MV-4-11 (cell line): ENCODE measurements at places on chromosomes 2 and 18.

DNA sequence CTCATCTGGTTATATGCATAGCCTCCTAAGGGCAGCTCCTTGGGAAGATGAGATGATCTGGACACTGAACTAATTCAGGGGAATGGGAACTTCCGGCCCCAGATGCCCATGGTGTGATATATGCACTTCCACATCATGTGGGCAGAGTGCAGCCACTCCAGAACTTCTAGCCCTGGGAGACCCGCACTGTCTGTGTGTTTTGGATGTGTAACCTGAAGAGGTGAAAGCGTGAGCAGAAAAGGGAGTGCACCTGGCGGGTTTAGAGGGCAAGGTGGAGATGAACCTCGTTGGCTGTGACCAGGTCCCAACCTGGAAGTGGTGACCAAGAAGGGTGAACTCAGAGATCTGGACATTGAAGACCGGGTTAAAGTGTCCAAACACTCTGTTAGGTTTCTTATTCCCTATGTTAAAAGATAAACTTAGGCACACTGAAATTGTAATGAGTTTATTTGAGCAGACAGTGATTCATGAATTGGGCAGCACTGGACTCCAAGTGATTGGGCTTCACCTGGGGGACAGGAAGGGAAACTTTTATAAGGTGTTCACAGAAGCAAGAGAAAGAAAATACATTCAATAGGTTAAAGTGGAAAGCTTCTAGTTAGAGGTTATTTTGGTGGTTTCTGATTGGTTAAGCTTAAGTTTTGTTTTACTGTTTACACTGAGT lies 296.2 kb upstream of the SKOR2 start:
- no peak for DNase-seq

DNA sequence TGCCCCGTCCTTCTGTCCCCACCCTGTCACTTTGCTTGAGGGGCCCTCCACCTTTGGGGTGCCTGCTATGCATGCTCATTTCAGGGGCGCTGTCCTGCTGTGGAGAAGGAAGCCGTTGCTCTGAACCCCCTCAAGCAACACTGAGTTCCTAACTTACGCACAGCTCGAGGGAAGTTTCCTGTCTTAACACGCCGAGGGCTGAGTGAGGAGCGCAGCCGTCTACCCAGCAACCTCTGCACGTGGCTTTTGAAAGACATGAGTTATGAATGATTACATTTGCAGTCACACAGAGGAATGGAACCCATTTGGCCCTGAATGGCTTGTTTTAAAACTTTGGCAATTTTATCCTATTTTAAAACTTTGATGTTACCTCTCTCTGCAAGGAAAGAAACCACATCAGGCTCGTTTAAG lies 14.0 kb downstream of the RAMP1 start:
- no peak for DNase-seq

DNA sequence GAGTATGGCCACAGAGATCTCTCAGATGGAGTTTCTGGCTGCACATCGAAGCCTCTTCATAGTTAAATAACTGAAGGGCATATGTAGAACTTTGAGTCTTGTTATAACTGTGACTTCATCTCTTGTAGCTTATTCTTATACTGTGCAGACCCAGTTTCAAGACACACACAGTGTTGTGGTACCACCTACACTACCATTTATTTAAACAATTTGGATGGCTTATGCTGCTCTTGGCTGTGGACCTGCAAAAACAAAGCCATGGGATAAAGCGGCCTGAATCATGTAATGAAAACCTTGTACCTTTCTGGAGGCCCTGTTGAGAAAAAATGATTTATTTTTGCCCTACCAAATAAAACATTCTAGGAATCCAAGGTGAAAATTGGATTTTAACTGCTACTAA lies 262.8 kb upstream of the RASGRP3 start:
- DNase-seq, result no peak

GRCh38 chr18:24991141-24992060 lies 360.6 kb downstream of the ZNF521 start:
- DNase-seq, result no peak

GRCh38 chr18:8367217-8367988 lies 241.8 kb upstream of the RAB12 start:
- no peak for DNase-seq

- no peak for DNase-seq
Observed at GRCh38 chr2:208274748-208275147, 8.7 kb downstream of the PIKFYVE start.

- peak; percentile 99 for DNase-seq
Observed at GRCh38 chr2:78977661-78978145, 47.8 kb upstream of the REG3G start.

DNA sequence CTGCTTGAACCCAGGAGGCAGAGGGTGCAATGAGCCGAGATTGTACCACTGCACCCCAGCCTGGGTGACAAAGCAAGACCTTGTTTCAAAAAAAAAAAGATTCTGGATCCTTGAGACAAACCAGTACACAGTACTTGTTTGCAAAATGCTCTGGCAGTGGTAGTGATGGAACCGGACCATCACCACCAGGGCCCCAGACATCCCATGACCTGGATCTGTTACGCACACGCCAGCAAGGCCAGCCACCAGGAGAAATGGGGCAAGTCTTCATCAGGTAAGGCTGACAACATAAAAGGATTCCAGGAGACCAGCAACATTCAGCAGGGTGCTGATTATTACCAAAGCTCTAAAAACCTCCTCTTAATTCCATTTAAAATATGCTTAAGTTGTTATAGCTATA lies 35.5 kb downstream of the TBC1D8 start:
- DNase-seq, result no peak
